ENCODE measurements at places on chromosomes 6 and 20. TPM values are rescaled to one million over a fixed set of nuclear protein-coding genes. Genes with fewer than 3 reads are reported as not detected.
A peak's percentile ranks its signal among the peaks of the same experiment; 100 is the strongest.

DNA sequence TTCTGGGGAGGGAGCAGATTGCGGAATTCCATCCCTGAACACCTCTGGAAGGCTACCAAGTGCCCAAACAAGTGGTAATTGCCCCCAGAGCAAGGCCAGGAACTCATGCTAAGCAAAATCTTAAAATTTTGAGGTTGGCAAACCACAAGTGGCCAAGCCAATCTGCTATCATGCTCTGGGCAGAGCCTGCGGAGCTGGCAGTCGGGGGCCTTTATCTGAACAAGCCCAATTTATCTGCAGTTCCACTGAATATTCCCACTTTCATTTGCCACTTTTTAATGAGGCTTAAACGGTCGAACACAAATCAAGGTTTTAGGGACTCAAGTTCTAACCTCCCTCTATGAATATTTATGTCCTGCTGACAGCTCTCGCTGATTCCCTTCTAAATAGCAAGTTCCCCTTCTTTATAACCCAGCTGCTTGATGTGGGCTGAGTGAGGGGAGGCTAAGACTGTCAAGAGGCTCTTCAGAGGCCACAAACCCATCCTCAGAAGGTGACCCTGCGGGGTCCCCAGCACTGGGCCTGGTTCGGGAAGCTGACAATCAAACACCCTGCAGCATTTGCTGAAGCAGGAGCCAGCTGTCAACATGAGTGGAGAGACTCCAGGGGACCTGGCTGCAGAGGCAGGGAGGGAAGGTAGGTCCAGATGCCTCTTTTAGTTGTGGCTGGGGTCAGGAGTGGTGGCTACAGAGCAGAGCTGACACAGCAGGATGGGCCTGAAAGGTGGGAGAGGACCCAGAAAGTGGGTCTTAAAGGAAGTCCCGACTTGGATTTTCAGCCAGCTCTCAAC, 11.9 kb downstream of the CCDC167 start:
- H3K27me3 ChIP-seq = no peaks in the 10 kb centered on the region
- no peak for DNase-seq
- H3K36me3 ChIP-seq = peaks cover 11% of the 10 kb centered on the region
- H3K4me3 ChIP-seq = no peak overlapping the region
- peak overlapping the region; percentile 22 for H3K27ac ChIP-seq

DNA sequence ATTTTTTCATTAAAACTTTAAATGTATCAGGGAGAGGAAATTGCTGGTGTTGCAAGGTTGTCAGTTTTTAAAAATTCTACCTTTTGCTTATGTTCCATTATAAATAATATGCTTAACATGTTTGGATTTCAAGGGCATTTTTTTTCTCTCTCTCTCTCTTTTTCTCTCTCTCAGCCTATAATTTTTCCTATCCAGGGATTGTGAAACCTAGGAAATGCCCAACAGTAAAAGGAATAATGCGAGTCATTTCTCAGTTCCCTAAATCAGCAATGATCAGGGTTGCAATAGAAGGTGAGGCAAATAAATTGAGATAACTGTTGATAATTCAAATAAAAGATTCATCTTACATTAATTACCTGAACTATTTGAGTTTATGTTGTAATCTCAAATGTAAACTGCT, 53.2 kb upstream of the IFNGR1 start:
- no peak overlapping the region for H3K4me3 ChIP-seq
- peaks cover 6% of the 10 kb centered on the region for H3K4me1 ChIP-seq
- no peaks in the 10 kb centered on the region for H3K27me3 ChIP-seq
- H3K36me3 ChIP-seq = no peaks in the 10 kb centered on the region
- DNase-seq = no peak
- no peak overlapping the region for H3K27ac ChIP-seq

DNA sequence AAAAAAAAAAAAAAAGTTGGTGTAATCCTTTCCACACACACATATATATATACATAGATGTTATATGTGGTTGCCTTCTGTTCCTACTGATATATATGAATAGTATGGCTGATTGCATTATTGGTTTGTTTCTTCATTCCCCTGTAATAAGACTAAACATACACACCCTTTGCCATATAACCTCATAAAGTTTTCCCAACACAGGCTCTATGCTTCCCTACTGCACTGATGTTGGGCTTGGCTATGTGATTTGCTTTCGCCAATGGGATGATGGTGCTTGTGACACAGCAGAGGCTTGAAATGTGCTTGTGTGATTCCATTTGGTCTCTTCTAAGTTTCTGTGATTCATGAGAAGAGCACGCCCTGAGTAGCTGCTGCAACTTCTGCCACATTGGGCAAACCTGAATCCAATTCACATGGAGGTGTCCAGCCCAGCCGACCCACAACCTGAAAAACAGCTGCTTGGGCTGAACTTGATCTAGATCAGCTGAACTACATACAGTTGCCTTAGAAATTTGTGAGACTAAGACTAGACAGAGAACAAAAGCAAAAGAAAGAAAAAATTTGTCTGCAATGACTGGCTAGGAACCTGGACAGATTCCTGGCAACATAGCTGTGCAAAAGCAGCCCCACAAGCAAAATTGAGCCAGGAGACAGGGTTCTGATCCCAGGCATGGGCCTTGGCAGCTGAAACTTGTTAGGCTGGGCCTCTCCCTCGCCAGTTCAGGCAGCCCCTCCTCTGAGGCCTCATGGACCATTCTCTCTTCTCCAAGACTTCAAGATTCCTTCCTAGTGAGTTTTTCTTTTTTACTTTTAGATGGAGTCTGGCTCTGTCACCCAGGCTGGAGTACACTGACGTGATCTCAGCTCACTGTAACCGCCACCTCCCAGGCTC, 13.4 kb upstream of the TBC1D20 start:
- H3K27me3 ChIP-seq = no peaks in the 10 kb centered on the region
- no peak overlapping the region for H3K27ac ChIP-seq
- H3K4me3 ChIP-seq = no peak overlapping the region
- peaks cover 5% of the 10 kb centered on the region for H3K4me1 ChIP-seq
- DNase-seq = no peak
- no peaks in the 10 kb centered on the region for H3K36me3 ChIP-seq

GRCh38 chr6:21599051-21599696, 5.6 kb downstream of the SOX4 start:
- H3K27ac ChIP-seq = no peak overlapping the region
- H3K27me3 ChIP-seq = peaks cover 34% of the 10 kb centered on the region
- peaks cover 18% of the 10 kb centered on the region for H3K4me1 ChIP-seq
- H3K36me3 ChIP-seq = no peaks in the 10 kb centered on the region
- no peak for DNase-seq
- no peak overlapping the region for H3K4me3 ChIP-seq

DNA sequence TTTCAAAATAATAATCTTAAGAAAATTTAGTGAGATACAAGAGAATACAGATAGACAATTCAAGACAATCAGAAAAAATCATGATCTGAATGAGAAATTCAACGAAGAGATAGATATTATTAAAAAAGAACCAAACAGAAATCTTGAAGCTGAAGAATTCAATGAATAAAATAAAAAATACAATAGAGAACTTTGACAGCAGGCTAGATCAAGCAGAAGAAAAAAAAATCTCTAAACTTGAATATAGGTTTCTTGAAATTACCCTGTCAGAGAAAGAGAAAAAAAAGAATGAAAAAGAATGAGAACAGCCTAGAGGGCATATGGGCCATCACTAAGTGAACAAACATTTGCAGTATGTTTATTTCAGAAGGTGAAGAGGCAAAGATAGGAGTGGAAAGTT, 39.0 kb downstream of the IL22RA2 start:
- no peak overlapping the region for H3K27ac ChIP-seq
- no peaks in the 10 kb centered on the region for H3K36me3 ChIP-seq
- no peak for DNase-seq
- H3K4me3 ChIP-seq = no peak overlapping the region
- no peaks in the 10 kb centered on the region for H3K27me3 ChIP-seq

The F13A1 gene
- total RNA-seq = 0.33 TPM

- no peaks in the 10 kb centered on the region for H3K27me3 ChIP-seq
- H3K4me3 ChIP-seq = no peak overlapping the region
- H3K36me3 ChIP-seq = peaks cover 4% of the 10 kb centered on the region
- no peak for DNase-seq
- H3K4me1 ChIP-seq = peaks cover 12% of the 10 kb centered on the region
Observed at GRCh38 chr6:41900861-41901260, 5.7 kb upstream of the USP49 start.

DNA sequence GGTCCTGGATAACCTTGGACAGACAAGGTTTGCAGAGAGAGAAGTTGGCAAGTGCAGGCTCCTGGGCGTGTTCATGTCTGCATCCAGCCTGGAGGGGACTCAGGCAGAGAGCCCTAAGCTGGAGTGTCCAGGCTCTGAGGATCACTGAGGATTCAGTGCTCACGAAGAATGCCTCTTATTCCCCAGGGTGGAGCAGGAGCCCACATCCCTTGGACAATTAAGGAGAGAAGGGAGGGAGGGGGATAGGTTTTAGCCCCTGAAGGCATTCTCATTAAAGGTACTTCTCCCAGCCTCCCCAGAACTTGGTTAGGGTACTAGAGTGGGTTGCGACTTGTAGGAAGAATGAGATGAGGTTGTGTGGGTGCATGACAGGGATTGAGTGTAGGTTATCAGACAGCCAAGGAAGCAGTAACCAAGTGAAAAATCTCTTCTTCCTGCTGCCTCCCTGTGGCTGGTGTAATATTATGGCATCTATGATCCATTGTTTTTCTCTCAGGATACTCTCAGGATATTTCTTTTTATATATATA, 680 bp downstream of the HLA-DPB1 start:
- H3K36me3 ChIP-seq = no peaks in the 10 kb centered on the region
- peak overlapping the region; percentile 79 for H3K4me3 ChIP-seq
- H3K27me3 ChIP-seq = no peaks in the 10 kb centered on the region
- no peak for DNase-seq
- H3K27ac ChIP-seq = peak overlapping the region; percentile 76

- peak overlapping the region; percentile 54 for H3K4me3 ChIP-seq
- H3K4me1 ChIP-seq = peaks cover 45% of the 10 kb centered on the region
- peak overlapping the region; percentile 43 for H3K27ac ChIP-seq
- DNase-seq = peak; percentile 58
- H3K27me3 ChIP-seq = no peaks in the 10 kb centered on the region
- no peaks in the 10 kb centered on the region for H3K36me3 ChIP-seq
Observed at GRCh38 chr6:11224252-11224965, 8.1 kb downstream of the NEDD9 start.

GRCh38 chr6:4511641-4512020, 264.6 kb upstream of the CDYL start:
- H3K4me3 ChIP-seq = no peak overlapping the region
- H3K27ac ChIP-seq = no peak overlapping the region
- H3K27me3 ChIP-seq = no peaks in the 10 kb centered on the region
- no peaks in the 10 kb centered on the region for H3K36me3 ChIP-seq
- H3K4me1 ChIP-seq = no peaks in the 10 kb centered on the region
- no peak for DNase-seq

DNA sequence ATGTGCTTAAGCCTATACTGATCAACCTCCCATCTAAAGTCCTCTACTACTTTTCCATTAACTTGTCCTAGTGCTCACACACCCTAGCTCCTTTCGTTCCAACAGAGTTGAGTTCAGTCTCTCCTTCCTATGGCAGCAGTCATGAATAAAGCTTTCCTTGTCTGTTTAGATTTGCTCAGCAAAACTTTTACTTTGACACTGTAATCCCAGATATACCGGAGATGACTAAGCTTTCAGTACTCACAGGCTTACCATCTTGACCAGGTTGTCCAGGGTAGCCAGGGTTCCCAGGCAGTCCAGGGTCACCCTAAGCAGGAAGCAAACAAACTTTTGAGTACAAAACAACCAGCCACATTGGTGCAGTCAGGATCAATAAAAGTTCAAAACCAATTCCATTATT, 90.7 kb downstream of the COL21A1 start:
- no peaks in the 10 kb centered on the region for H3K27me3 ChIP-seq
- H3K4me1 ChIP-seq = no peaks in the 10 kb centered on the region
- H3K27ac ChIP-seq = no peak overlapping the region
- H3K4me3 ChIP-seq = no peak overlapping the region
- no peak for DNase-seq
- H3K36me3 ChIP-seq = no peaks in the 10 kb centered on the region

The NFATC2 gene
- total RNA-seq = 64.9 TPM

The PDYN gene
- not detected for total RNA-seq

GRCh38 chr20:32911355-32911754, 52.6 kb downstream of the EFCAB8 start:
- H3K27ac ChIP-seq = no peak overlapping the region
- H3K4me1 ChIP-seq = peaks cover 2% of the 10 kb centered on the region
- H3K36me3 ChIP-seq = no peaks in the 10 kb centered on the region
- no peak overlapping the region for H3K4me3 ChIP-seq
- no peaks in the 10 kb centered on the region for H3K27me3 ChIP-seq

- H3K27ac ChIP-seq = no peak overlapping the region
- no peaks in the 10 kb centered on the region for H3K36me3 ChIP-seq
- H3K27me3 ChIP-seq = no peaks in the 10 kb centered on the region
Observed at GRCh38 chr6:26576407-26576843, 20.3 kb upstream of the ABT1 start.

The STMND1 gene
- not detected for total RNA-seq

The ZBTB46 gene
- total RNA-seq = 0.28 TPM

Data from CD4-positive, alpha-beta memory T cell (primary cell).